ENCODE measurements at places on chromosomes 4 and X.

GRCh38 chr4:128517739-128518510 is 230.3 kb upstream of the PGRMC2 start:
- peak; percentile 96 for DNase-seq

DNA sequence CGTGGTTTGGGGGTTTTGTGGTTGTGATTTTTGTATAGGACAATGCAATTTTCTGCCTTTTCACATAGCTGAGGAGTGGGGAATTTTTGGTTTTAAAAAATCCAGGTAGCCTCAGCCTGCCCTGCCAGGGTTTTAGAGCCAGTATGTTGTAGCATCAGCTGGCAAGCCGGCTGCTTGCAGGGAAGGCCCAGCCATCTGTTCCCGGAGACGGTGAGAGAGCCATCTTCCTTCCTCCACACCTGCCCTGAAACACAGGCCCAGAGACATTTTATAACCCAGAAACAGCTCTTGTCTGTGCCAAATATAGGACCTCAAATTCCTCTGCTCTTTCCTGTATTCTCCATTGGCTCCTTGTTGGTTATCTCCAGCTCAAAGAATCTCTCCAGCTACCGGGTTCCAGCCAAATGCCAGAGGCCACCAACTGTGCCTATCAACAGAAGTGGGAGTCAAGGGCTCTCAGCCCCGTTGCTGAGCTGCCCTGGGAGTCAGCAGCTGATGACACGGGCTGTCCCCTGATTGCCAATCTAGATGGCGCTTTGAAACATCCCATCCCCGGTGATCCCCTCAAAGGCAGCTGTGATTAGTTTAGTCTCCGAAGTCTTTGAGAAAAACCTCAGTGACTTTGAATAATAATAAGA is 595.2 kb downstream of the MID1IP1 start:
- no peak for DNase-seq

DNA sequence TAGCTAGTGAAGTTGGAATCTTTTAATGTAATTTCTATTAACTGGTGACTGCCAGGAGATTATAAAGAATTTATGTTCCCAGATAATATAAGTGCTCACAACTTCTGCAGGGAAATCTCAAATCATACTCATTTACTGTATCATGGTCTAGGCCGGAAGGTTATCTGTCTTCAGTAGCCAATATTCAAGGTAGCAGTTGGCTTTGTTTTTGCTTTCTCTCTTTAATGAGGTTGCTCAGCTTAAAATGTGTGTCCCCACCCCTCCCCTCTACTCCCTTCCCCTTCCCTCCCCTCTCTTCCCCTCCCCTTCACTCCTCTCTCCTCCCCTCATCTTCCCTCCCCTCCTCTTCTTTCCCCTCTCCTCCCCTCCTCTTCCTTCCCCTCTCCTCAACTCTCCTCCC is 117.6 kb downstream of the HPGD start:
- no peak for DNase-seq

GRCh38 chr4:3263053-3263875 is 14.3 kb downstream of the MSANTD1 start:
- no peak for DNase-seq

DNA sequence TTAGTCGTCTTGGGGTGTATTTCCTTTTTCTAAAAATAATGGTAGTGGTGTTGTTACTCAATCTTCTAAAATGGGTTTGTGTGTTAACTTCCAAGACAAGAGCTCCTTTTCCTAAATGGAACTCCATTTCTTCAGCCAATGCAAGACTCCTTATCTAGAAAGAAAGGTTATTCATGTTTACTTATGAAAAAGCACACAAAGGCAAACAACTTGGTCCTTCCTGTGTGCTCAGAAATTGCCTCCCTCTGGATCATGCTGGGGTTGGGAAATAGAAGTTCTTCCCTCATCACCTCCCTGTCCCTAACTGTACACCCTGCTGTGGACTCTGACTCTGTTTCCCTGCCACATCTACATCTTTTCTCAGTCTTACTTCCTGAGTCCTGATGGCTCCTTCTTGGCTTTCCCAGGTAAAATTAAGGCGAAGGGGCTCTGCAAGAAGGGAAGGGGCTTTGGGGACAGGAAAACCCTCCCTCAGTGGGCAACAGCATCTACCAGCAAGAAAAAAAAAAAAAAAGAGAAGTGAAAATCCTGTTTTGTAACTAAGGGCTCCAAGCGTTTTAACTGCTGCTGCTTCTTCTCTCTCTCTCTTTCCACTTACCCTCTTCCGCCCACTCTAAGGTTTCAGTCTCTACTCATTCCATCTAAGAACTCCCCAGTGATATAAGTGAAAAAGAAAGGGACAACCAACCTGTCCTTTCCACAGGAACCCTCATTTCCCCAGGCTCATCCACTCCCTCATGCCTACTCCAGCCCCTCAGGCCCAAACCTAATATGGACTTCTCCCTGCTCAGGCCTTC is 19.8 kb upstream of the TASL start:
- no peak for DNase-seq

- DNase-seq, result no peak
Measured at GRCh38 chr4:5409972-5410618, 298.3 kb downstream of the EVC2 start.

DNA sequence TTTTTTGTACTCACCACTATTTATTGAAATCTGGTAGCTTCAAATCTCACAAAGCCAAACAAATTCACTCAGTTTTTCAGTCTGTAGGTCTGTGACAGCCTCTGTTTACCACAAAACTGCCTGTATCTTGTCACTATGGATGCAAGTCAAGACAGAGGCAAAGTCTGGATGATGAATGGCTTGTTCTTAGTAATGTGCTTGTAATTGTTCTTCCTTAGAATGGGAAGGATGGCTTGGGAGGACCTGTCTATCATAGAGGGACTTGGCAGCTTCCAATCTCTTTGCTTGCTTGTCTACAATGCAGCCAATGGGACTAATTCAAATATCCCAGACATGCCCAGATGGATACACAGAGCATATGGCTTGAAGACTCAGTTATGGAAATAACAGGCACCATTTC is 141.2 kb upstream of the SCML1 start:
- no peak for DNase-seq

- no peak for DNase-seq
Measured at GRCh38 chrX:23656091-23656490, 11.2 kb upstream of the PRDX4 start.

GRCh38 chrX:119579414-119579813 is 5.1 kb downstream of the UBE2A start:
- no peak for DNase-seq

GRCh38 chrX:76977452-76977851 is 469.7 kb upstream of the FGF16 start:
- DNase-seq, result no peak

DNA sequence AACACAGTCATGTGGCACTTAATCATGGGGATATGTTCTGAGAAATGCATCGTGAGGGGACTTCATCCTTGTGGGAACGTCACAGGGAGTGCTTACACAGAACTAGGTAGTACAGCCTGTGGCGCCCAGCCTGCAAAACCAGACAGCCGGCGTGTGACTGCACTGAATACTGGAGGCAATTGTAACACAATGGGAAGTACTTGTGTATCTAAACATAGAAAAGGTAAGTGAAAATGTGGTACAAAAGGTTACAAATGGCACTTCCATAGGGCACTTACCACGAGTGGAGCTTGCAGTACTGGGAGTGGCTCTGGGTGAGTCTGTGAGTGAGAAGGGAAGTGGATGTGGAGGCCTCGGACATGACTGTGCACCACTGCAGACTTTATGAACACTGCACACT is 5.2 kb downstream of the TLR3 start:
- DNase-seq, result no peak

- DNase-seq, result no peak
Measured at GRCh38 chr4:5631352-5632065, 76.8 kb downstream of the EVC2 start.

DNA sequence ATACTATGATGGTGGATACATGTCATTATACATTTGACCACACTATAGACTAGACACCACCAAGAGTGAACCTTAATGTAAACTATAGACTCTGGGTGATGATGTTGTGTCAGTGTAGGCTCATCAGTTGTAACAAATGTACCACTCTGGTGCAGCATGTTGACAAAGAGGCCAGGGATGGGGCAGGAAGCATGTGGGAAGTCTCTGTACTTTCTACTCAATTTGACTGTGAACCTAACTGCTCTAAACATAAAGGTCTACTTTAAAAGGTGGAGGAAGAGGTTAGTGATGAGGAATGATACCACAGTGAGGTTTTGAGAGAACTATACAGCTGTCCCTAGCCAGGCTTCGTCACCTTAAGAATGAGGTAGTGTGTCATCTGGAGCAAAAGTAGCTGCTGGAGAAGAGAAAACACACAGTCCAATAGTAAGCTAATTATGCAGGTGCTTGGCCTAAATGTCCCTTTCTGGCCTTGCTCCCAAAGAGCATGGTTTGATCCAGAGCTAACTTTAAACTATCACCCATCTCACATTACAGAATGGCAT is 38.4 kb downstream of the GRSF1 start:
- no peak for DNase-seq

DNA sequence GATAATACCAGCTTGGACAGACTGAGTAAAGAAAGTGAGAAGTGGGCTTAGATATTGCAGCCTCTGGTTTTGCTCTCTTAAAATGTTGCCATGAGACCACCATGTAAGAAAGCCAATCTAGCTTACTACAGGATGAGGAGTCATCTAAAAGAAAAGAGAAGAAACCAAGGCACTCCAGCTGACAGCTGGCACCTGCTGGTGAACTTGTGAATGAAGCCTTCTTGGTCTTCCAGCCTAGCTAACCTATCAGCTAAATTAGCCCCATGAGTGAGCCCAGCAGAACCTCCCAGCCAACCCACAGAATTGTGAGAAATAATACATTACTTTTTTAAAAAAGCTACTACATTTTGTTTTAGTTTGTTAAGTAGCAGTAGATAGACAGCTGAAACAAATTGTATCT is 154.5 kb upstream of the QRFPR start:
- DNase-seq, result no peak

- no peak for DNase-seq
Measured at GRCh38 chr4:77776182-77777134, 42.7 kb downstream of the CNOT6L start.

DNA sequence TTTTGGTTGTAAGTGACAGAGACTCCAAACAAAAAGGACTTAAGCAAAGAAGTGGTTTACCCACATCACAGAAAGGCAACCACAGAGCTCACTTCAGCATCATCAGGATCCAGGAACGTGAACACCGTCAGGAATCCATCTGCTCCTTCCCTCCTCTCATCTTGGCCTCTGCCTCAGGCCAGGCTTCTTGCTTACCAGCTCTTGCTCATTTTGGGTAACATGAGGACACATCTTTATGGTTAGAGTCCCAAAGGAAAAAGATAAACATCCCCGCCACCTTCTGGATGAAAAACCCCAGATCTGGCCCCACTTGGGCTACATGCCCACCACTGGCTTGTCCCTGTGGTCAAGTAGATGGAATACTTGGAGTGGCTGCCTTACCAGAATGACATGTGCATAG is 176.8 kb upstream of the RPL34 start:
- no peak for DNase-seq

GRCh38 chr4:40455340-40455902 is 120.3 kb downstream of the CHRNA9 start:
- no peak for DNase-seq

GRCh38 chr4:37338972-37339371 is 94.4 kb downstream of the NWD2 start:
- no peak for DNase-seq

GRCh38 chr4:110034026-110034393 is 121.3 kb downstream of the EGF start:
- DNase-seq, result no peak

DNA sequence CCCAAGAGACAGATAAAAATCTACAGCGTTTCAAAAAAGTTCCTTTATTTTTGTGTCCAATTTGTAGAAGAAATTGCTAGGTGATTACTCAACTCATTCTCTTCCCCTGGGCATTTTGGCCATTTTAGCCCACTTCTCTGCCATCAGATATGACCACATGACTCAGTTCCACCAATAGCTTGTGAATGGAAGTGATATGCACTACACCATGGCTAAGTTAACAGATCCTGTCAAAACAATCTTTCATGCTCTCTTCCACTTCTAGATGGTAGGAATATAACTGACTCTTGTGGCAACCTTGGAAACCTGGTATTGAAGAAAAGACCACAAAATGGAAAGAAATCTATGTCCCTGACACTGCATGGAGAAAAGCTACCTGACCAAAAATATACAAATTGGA is 26.2 kb upstream of the FREM3 start:
- DNase-seq, result no peak

DNA sequence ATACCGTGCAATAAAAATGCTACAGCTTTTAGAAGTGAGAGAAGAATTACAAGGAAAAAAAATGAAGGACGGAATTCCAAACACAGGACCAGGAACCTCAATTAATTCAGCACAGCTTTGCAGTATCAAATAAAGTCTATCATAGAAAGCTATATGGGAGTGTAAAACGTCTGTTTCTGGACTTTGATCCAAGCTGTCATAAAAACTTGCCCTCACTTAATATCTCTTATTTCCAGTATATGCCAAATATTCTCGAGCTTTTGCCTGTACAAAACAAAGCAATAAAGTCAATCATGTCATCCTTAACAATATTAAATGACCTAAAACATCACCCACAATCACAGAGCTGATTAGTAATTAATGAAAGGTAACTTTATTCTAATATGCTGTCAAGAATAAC is 4.2 kb downstream of the PDE5A start:
- DNase-seq, result no peak

DNA sequence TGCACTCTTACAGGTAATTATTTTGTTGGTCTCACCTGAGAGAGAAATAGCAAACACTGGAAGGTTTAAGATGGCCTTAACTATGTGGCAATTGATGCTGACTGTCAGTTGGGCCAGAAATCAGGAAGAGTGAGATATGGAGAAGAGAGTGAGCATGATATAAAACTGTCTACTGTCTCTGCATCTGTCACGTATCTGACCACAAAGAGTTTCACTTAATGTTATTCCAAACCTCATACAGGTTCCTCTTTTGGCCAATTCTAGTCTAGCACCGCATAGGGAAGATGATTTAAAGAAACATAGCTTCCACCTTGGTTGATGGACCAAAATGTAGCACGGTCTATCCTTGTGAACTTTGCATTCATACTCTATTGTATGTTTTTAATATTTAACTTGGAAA is 381.0 kb upstream of the BOD1L1 start:
- DNase-seq, result no peak

DNA sequence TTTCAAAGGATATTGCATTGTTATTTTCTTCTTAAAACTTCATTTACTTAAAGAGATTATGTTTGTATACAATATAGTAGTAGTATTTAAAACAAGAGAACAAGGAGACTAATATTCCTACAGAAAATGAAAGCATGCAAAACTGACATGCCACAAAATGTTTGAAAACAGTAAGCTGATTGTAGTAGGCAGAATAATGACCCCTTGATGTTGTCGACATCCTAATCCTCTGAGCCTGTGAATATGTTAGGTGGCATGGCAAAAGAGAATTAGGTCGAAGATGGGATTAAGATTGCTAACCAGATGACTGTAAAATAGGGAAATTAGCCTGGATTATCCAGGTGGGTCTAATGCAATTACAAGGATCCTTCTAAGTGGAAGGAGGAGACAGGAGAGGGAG is 522.2 kb upstream of the NR3C2 start:
- no peak for DNase-seq

DNA sequence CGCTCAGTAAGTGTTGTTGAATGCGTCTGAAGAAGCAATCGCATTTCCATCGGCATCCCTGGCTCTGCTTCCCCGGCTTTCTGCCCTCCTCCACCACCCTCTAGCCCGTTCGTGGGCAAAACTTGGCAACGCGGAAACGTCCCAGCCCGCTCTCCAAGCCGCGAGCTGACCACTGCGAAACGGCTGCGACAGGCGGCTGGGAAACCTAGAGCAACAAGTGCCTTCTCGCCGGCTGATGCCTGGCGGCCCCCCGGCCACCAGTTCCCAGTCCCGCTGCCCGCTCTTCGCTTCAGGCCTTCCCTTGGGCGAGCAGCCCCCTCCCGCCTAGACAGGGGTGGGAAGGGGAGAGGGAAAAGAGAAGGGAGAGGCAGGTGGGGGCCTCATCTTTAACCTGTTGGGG is 837 bp downstream of the CITED1 start:
- no peak for DNase-seq
